ENCODE measurements at places on chromosomes 2 and 18.
A peak's percentile ranks its signal among the peaks of the same experiment; 100 is the strongest.

DNA sequence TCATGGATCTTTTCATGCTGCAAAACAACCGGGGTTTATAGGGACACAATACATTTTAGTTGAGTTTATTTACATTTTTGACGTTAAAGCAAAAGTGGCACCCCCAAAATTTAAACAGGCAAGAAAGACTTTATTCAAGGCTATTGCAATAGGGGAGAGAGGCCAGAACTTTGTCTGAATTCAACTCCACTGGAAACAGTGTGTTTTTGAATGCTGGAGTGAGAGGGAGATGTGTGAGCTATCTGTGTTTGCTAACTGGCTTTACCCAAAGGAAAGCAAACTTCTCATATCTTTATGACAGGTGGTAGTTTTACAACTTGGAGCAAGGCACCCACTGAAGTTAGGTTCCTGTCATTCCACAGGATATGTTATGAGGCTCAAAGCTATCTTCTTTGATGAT, 207.4 kb downstream of the AGPS start:
- H3K4me1 ChIP-seq, result peaks cover 11% of the 10 kb centered on the region
- H3K4me3 ChIP-seq, result no peak overlapping the region
- no peak for DNase-seq
- H3K27ac ChIP-seq, result no peak overlapping the region
- no peaks in the 10 kb centered on the region for H3K27me3 ChIP-seq

DNA sequence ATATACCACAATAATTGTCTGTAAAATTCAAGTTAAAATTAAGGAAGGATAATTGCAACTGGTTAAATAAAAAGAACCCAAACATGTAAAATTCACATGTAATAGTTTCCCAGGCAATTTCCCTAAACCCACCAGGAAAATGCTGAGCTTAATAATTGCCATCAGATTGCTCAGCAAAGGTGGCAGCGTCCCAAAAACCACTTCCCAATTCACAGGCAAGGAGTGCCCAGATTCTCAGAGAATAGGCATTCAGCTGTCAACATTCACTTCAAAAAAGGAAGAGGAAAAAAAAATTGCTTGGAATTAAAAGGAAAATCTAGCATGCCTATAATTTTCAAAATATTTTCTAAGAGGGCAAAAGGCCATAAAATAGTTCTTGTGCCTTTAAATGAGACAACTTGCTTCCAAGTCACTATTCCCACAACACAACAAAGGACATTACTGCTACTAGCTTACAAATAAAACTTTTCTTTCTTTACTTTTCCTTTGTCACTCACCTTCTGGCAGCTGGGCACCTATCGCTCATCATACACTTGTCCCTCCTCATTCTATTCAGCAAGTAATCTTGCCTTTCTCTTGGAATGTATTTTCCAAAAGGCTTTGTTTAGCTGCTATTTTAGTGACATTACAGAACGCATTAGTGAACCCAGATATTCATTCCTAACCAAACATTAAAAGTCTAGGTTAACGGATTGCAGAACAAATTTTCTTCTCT, 15.2 kb downstream of the SRBD1 start:
- peak overlapping the region; percentile 60 for H3K27ac ChIP-seq
- no peaks in the 10 kb centered on the region for H3K27me3 ChIP-seq
- peaks cover 18% of the 10 kb centered on the region for H3K36me3 ChIP-seq
- peaks cover 19% of the 10 kb centered on the region for H3K4me1 ChIP-seq
- H3K4me3 ChIP-seq, result no peak overlapping the region

DNA sequence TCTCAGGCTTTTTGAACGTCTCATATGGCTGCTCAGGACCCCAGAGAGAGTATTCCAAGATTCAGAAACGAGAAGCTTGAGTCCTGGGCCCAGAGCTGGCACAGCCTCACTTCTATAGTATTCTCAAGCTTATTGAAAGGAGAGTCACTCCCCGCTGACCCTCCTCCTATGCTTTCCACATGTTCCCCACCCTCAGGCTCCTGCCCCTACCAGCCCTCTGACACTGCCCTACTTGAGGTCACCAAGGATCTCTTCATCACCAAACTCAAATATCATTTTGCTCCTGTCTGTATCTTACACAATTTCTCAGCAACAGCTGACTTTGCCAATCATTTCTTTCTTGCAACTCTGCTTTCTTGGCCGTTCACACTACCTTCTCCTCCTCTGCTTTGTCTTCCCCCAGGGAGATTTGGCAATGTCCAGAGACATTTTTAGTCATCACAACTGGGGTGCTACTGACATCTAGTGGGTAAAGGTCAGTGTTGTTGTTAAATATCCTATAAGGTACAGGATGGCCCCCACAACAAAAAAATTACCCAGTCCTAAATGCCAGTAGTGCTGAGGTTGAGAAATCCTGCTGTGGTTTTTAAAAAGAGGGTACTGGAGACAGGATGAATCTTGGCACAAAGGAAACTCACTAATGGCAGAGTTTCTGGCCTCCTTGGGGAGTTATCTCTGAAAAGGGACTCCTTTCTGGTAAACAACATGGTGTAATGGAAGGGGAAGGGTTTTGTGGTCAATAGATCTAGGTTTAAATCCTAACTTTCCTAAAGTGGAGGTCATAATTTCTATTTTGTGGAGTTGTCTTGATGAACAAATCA, 26.9 kb upstream of the INSIG2 start:
- peaks cover 30% of the 10 kb centered on the region for H3K27me3 ChIP-seq
- no peak overlapping the region for H3K4me3 ChIP-seq
- no peaks in the 10 kb centered on the region for H3K4me1 ChIP-seq
- DNase-seq, result no peak
- H3K27ac ChIP-seq, result no peak overlapping the region

GRCh38 chr2:227932403-227932802, 61.0 kb downstream of the DAW1 start:
- peaks cover 26% of the 10 kb centered on the region for H3K27me3 ChIP-seq
- no peak for DNase-seq
- no peaks in the 10 kb centered on the region for H3K4me1 ChIP-seq
- no peak overlapping the region for H3K4me3 ChIP-seq
- no peak overlapping the region for H3K27ac ChIP-seq
- H3K36me3 ChIP-seq, result peaks cover 3% of the 10 kb centered on the region

DNA sequence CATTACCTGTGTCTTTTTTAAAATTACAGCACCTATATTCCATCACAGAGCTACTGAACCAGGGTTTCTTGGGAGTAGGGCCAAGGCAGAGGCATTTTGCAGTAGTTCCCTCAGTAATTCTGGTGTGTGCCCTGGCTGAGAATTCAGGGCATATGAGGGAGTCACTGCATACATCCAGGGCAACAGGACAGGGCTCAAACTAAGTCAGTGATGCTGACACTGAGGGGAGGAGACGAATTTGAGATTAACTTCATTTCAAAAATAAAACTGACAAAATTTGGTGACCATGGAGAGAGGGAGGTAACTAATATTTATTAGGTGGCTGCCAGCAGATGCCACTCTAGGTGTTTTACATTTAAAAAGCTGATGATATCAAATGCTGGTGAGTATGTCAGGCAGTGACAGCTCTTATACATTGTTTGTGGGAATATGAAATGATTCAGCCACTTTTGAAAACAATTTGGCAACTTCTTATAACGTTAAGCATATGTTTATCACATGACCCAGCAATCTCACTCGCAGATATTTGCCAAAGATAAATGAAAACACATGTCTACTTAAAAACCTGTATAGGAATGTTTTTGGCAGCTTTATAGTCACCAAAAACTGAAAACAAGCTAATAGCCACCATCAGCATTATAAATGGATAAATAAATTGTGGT, 20.3 kb downstream of the STRADB start:
- no peaks in the 10 kb centered on the region for H3K27me3 ChIP-seq
- peaks cover 20% of the 10 kb centered on the region for H3K4me1 ChIP-seq
- H3K36me3 ChIP-seq, result peaks cover 42% of the 10 kb centered on the region
- no peak overlapping the region for H3K4me3 ChIP-seq
- H3K27ac ChIP-seq, result no peak overlapping the region
